ENCODE measurements at places on chromosomes 1 and 21.

DNA sequence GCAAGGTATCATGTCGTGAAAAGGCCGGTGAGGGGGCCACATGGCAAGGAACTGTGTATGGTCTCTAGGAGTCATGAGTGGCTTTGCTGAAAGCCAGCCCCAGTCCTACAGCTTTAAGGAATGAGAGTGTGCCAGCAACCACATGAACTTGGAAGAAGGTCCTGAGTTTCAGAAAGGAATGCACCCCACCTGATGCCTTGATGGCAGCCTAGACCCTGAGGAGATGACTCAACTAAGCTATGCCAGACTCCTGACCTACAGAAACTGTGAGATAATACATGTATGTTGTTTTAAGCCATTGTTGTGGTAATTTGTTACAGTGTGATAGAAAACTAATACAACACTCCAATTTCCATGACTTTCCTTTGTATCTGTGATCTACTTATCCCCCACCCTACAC lies 33.5 kb upstream of the AKT3 start:
- no peak for DNase-seq

DNA sequence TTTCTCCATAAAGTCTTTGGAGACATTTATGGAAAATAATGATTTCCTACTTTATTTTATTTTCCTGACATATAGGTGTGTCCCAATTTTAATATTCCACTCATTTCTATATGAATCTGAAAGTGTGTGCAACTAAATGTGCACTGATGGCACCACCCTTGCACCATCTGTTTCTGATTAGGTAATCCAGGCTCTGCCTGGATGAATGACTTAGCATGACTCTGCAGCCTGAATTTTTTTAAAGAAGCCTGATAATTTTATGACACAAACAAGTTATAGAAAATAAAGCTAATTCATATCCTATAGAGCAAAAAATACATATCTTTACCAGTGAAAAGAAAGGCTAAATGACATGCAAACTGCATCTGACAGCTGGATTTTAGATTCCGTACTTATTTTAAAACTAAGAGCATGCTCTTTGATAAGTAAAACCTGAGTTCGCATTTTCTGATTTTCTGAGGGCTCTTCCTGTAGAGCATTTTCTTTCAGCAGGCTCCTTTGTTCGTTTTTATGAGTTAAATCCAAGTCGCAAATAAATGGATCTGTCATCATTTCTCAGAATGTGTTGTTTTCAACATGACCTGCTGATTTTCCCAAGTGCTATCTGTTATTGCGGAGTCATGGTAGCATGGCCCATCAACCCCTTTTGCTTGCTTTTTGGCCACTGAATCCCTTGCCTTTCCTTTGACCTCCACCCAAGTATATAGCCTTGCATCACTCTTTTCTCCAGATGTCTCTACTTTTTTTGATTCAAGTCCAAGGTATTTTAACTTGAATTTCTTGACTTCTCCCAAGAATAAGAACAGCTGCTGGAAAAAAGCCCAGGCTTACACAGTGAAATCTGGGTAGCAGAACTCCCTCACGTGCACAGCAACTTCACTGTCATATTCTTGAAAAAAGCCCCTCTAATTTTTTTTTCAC lies 52.8 kb upstream of the LYPLAL1 start:
- DNase-seq, result no peak

- DNase-seq, result no peak
Observed at GRCh38 chr1:87730274-87731216, 401.9 kb downstream of the LMO4 start.

GRCh38 chr1:47627016-47627415 lies 189.2 kb downstream of the FOXD2 start:
- DNase-seq, result no peak

DNA sequence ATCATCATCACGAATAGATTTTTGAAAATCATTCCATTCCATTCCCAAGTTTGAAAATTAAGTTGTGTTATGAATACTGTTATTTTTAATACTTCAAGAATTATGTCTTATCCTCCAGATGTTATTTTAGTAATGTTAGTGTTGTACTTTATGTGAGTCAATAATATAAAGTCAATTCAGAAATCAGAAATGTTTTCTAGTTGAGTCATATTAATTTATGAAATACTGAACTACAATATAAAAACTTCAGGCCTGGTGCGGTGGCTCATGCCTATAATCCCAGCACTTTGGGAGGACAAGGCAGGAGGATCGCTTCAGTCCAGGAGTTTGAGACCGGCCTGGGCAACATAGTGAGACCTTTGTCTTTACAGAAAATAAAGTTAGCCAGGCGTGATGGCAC lies 38.4 kb upstream of the GPR25 start:
- DNase-seq, result no peak

DNA sequence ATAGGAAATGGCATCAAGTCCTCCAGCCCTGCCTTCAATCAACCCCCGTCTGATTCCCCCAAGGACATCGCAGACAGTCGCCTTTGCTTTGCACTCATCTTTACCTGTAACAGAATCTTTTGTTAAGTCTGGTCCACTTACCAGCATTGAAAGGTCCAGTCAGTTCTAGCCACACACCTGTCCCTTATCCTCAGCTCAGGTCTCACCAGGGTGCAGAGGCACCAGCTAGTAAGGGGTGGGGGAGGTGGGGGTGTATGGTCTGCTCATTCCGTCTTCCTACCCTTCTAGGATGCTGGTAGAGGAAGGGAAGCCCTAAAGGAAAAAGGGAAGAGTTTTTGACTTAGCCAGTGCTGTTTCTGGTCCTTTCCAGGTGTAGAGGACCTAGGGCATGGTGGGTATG lies 427.7 kb downstream of the MATN1 start:
- DNase-seq, result no peak

DNA sequence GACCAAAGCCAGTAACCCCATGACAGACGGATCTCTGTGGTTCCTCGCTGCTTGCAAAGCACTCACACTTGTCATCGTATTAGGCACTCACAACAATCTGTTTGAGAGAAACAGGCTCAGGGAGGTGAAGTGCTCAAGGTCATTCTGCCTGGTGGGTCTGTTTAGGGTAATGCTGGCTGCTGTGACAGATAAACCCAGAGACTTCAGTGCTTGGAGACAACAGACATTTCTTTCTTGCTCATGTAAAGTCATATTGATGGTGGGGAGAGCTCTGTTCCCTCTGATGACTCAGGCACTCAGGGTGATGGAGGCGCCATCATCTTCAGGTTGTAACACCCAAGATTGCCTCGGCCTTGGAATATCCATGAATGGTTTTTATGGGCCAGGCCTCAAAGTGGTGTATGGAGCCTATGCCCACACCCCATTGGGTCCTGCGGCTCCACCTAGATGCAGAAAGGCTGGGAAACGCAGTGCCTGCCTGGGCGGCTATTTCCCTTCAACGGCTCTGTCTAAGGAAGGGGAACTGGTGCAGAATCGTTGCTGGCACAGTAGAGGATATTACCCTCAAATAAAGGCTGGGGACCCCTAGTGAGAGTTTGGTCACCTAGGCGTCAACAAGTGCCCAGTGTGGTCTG lies 71.6 kb upstream of the SELENON start:
- no peak for DNase-seq

DNA sequence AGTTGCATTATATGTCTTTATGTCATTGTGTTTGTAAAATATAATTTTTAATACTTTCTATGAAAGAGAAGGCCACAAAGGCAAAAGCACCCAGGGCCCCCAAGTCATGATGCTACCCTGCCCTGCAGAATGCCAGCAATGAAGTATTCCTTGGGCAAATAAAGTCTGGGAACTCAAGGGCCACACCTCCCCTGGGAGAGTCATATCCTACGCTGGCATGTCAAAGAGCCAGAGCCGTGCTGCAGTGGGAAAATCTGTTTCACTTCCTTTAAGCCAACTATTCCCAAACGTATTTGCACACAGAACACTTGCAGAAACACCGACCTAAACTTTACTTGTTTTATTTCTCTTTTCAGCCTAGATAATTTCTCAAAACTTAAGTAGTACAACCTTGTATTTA lies 98.4 kb upstream of the KAZN start:
- DNase-seq, result no peak

GRCh38 chr1:30822966-30823581 lies 65.5 kb upstream of the LAPTM5 start:
- DNase-seq, result no peak

DNA sequence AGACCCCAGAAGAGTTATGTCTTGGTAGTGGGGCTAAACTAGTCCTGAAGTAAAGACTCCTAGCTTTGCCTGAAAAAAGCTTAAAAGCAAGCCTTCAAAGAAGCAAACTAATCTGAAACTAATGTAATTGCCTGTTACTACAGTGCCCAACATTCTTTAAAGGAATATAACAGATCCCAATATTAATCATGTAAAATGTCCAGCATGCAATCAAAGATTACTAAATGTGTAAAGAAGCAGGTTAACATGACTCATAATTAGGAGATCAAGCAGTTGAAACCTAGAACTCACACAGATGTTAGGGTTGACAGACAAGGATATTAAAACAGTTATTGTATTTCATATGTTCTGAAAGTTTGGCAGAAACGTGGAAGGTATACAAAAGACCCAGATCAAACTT lies 17.8 kb downstream of the DYRK1A start:
- no peak for DNase-seq

DNA sequence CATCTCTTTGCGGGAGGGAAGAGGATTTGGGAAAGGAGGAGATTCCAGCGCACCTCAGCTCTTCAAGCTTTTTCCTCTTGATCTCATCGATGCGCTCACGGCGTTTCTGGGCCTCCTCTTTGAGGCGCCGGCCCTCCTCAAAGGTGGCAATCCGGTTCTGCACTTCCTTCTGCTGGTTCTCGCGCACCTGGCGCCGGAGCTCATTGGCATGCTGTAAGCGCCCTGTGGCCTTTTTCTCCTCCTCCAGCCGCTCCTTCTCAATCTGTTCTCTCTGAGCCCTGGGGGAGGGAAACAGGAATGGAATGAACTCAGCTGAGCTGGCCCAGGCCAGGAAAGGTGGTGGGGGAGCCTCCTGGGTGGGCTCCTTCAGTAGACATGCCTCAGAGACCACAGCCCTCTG lies 10.4 kb upstream of the VSIG8 start:
- DNase-seq, result no peak

GRCh38 chr21:43600642-43601402 lies 58.5 kb downstream of the HSF2BP start:
- no peak for DNase-seq

DNA sequence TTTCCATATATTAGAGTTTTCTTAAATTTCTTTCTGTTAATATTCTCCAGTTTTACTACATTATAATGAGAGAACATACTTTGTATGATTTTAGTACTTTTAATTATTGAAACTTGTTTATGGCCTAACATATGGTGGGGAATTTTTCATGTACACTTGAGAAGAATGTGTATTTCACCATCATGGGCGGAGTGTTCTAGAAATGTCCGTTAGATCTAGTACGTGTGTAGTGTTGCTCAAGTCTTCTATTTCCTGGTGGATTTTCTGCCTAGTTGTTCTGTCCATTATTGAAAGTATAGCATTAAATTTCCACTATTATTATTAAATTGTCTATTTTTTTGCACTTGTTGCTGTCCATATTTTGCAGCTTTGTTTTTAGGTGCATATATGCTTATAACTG lies 64.0 kb upstream of the RGS21 start:
- no peak for DNase-seq

- DNase-seq, result no peak
Observed at GRCh38 chr1:27417713-27418112, 25.3 kb downstream of the GPR3 start.

DNA sequence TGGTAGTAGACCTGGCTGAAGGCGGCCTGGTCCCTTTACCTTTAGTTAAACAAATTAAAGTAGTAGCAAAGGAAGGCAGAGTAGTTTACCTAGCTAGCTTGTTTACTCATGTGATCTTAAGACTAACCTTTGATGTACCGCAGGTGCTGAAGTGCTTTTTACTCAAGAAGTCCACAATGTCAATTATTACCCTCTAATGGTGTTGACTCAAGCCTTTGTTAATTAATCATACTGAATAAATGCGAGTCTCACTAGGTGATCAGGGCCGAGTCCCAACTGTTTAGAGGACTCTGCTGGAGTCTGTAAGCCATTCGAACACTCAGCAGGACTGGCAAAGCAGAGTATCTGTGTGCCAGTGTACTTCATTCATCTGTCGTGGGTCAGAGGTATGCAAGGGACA lies 381.1 kb upstream of the NCAM2 start:
- DNase-seq, result no peak

- no peak for DNase-seq
Observed at GRCh38 chr21:41641510-41641815, 125.4 kb downstream of the RIPK4 start.

Measured in stimulated activated CD4-positive, alpha-beta T cell treated with anti-CD3 and anti-CD28 coated beads, Interleukin-1b, Interleukin-23, amount 100 ng/mL, for 1 hour (primary cell).